ENCODE measurements at places on chromosomes 16 and 17. TPM values are rescaled to one million over a fixed set of nuclear protein-coding genes. Genes with fewer than 3 reads are reported as not detected.

GRCh38 chr17:74527756-74528155 is 3.5 kb downstream of the CD300LB start:
- no peaks in the 10 kb centered on the region for H3K4me1 ChIP-seq
- H3K27me3 ChIP-seq = no peaks in the 10 kb centered on the region
- DNase-seq = no peak
- H3K27ac ChIP-seq = no peak overlapping the region

DNA sequence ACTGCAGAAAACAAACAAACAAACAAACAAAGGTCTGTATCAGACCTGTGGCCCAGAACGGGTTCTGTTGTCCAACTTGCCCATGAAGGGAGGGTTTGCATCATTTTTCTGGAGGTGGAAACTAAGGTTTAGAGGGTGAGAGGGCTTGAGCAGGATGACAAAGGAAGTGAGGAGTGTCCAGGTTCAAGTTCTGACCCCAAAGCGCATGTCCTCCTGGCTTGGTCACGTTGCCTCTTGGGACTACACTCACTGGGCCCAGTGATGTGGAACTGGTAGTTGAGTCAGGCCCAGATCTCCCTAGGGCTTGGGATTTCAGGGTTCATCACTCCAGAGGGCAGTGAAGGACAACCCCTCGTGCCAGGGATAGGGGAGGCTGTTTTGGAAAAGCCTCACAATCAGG is 1.8 kb downstream of the SREBF1 start:
- peaks cover 78% of the 10 kb centered on the region for H3K4me1 ChIP-seq
- no peak overlapping the region for H3K4me3 ChIP-seq
- peak overlapping the region; percentile 100 for H3K27ac ChIP-seq
- no peak for DNase-seq

GRCh38 chr17:59046192-59046591 is 60.5 kb downstream of the TRIM37 start:
- no peak for DNase-seq
- no peak overlapping the region for H3K27ac ChIP-seq
- H3K27me3 ChIP-seq = no peaks in the 10 kb centered on the region
- H3K4me1 ChIP-seq = no peaks in the 10 kb centered on the region
- H3K36me3 ChIP-seq = peaks cover 67% of the 10 kb centered on the region

- no peak overlapping the region for H3K4me3 ChIP-seq
- H3K4me1 ChIP-seq = no peaks in the 10 kb centered on the region
- no peak overlapping the region for H3K27ac ChIP-seq
- no peaks in the 10 kb centered on the region for H3K27me3 ChIP-seq
- peak; percentile 67 for DNase-seq
Measured at GRCh38 chr17:75102385-75102821, 7.4 kb upstream of the ARMC7 start.

GRCh38 chr16:47958726-47959125 is 197.1 kb downstream of the ABCC12 start:
- H3K4me1 ChIP-seq = no peaks in the 10 kb centered on the region
- H3K27ac ChIP-seq = no peak overlapping the region
- DNase-seq = no peak
- no peak overlapping the region for H3K4me3 ChIP-seq
- no peaks in the 10 kb centered on the region for H3K27me3 ChIP-seq
- H3K36me3 ChIP-seq = no peaks in the 10 kb centered on the region

DNA sequence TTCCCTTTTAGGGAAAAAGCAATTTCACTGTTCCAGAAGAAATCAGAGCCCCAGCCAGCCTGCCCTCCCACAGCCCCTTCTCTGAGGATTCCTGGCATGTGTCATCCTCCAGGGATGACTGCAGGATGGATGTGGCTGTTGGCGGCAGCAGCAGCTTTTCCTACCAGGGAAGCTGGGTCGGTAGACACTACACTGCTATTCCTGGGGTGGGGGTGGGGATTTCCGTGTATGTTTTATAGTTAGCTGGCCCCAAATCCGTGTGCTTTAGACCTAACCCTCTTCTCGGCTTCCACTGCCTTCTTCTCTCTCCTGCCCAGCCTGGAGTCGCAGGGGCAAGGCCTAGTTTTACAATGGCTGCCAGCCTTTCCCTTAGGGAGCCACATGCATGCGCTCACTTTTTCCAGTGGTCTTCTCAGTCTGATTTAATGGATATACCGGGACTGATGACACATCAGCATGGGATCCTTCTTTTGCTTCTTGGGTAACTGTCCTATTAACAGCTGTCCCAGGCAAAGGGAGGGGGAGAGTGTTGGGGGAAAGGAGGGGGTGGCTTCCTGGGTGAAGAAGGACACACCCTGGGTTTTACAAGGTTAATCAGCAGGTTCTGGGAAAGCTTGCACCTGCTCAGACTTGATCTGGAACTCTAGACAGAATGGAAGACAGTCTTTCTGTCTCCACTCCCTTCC is 2.7 kb upstream of the NFE2L1 start:
- H3K4me3 ChIP-seq = no peak overlapping the region
- H3K27me3 ChIP-seq = no peaks in the 10 kb centered on the region
- no peak for DNase-seq
- no peaks in the 10 kb centered on the region for H3K36me3 ChIP-seq
- no peak overlapping the region for H3K27ac ChIP-seq

GRCh38 chr17:53499277-53499676 is 323.4 kb upstream of the KIF2B start:
- H3K36me3 ChIP-seq = no peaks in the 10 kb centered on the region
- no peaks in the 10 kb centered on the region for H3K4me1 ChIP-seq
- no peak for DNase-seq
- no peak overlapping the region for H3K27ac ChIP-seq
- H3K27me3 ChIP-seq = no peaks in the 10 kb centered on the region
- no peak overlapping the region for H3K4me3 ChIP-seq

DNA sequence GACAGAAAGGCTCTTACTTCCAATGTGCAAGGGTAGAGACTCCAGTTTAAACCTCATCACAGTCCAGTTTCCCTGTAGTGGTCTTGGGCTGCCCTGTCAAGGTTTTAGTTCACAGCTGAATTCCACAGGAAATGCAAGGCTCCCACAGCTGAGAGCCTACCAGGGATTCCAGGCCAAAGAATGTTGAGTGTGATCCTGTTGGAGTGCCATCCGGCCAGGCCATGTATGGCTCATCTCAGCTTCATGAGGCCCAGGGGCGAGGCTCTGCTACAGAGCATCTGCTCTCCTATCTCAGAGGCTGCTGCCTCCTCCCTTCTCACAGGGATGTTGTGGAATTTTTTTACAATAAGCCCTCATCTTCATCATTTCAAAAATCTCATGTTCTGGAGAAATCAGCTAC is 239.8 kb upstream of the CCL2 start:
- H3K27ac ChIP-seq = no peak overlapping the region
- no peaks in the 10 kb centered on the region for H3K4me1 ChIP-seq
- H3K4me3 ChIP-seq = no peak overlapping the region
- H3K27me3 ChIP-seq = no peaks in the 10 kb centered on the region

- H3K27ac ChIP-seq = no peak overlapping the region
- no peak overlapping the region for H3K4me3 ChIP-seq
- H3K27me3 ChIP-seq = no peaks in the 10 kb centered on the region
- no peaks in the 10 kb centered on the region for H3K36me3 ChIP-seq
- peaks cover 5% of the 10 kb centered on the region for H3K4me1 ChIP-seq
Measured at GRCh38 chr17:81373536-81374160, 21.6 kb upstream of the BAHCC1 start.

DNA sequence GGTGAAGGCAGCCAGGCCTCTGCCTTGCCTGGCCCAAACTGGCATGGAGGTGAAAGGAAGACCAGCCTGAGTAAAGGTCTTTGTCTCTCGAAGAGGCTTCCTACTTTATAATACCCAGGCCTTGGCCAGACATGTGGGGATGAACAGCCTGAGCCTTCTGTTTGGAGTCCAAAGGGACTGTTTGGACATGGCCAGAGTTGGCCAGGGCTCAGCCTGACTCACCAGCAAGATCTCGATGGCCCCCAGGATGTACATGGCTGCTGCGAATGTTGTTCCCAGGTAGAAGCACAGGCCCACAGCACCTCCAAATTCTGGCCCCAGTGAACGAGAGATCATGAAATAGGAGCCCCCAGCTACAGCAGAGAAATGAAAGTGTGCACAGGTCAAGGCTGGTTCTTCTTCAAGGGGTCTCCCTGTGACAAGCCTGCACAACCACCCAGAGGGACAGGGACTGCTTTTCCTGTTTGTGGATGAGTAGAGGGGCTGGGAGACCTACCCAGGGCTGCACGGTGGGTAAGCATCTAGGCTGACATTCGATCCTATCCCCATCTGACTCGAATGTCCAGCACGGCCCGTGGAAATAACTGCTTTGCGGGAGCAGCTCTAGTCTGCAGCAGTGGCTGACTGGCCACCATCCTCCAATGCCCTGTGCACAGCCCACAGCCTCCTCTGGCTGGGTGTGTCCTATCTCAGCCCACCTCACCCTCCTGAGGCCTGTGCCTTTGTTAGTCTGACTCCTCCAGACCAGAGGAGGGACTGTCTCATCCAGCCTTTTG is 10.7 kb upstream of the LCAT start:
- peaks cover 43% of the 10 kb centered on the region for H3K36me3 ChIP-seq
- no peak overlapping the region for H3K4me3 ChIP-seq
- no peaks in the 10 kb centered on the region for H3K4me1 ChIP-seq
- no peak overlapping the region for H3K27ac ChIP-seq
- DNase-seq = no peak

DNA sequence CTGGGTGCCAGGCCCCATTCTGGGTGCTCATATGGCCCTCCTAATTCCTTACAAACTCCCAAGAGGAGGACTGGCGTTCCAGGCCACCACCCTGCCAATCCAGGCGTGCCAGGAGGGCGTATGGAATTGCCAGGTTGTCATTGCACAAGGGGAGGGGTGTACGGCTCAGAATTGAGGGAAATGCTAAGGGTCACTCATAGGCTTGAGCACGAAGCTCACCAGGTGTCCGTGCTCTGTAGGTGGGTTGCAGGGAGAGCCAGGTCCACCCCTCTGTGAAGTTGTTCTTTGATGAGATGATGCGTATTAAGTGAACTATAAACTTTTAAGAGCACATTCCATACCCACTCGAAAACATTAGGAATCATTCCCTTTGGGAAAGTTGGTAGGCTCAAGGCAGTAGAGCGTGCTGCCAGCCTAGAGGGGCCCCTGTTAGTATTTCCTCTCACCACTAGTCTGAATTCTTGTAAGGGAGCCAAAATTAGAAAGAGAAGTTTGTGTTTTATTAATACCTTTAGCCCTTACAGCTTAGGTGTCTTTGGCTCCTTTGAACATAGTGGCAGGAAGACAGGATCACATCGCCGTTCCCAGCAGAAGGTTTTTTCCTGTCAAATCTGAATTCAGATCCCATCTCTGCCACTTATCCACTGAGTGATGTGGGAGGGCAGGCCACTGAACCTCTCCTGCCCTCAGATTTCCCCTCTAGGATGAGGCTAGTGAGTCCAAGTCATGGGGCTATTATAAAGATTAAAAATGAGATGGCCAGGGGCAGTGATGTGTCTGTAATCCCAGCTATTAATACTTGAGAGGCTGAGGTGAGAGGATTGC is 38.7 kb upstream of the NFAT5 start:
- H3K4me3 ChIP-seq = no peak overlapping the region
- H3K27ac ChIP-seq = no peak overlapping the region
- DNase-seq = no peak
- H3K36me3 ChIP-seq = no peaks in the 10 kb centered on the region

DNA sequence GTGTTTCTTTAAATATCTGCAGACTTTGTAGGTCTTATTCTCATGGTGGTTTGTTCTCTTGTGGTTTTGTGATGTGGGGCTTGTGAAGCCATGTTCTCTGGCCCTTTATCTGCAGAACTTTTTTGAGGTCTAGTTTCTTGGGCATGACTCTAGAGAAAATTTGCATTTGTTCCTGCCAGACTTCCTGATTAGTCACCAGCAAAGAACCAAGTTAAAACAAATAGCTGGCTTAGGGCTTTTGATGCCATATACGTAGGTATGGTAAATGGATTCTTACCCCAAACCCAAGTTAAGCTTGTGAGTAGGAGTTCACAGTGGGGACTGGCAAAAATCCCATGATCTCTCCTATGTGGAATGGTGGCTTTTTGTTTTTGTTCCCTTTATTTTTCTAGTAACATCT is 68.7 kb upstream of the IRX3 start:
- no peak overlapping the region for H3K4me3 ChIP-seq
- no peaks in the 10 kb centered on the region for H3K36me3 ChIP-seq
- H3K27me3 ChIP-seq = no peaks in the 10 kb centered on the region
- H3K4me1 ChIP-seq = no peaks in the 10 kb centered on the region
- no peak overlapping the region for H3K27ac ChIP-seq

GRCh38 chr17:48529683-48530009 is 1.2 kb downstream of the HOXB1 start:
- H3K27ac ChIP-seq = no peak overlapping the region
- DNase-seq = no peak
- no peaks in the 10 kb centered on the region for H3K27me3 ChIP-seq
- H3K4me1 ChIP-seq = no peaks in the 10 kb centered on the region
- H3K4me3 ChIP-seq = no peak overlapping the region

DNA sequence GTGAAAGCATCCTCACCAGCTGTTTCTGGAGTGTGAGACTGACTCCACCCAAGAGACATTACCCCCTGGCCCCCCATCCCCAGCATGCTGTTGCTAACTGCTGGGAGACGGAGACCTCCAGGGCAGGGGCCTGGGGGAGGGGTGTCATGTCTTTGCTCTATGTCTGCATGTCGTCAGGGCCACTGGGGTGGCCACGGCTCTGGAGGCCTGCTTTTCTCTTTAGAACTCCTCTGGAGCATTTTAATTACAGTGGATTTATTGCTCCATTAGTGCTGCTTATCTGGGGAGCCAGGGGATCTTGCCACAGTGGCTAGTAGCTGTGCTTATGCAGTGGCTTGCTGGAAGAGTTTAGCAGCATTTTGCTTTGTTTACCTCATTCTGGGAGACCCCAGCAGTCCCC is 32.3 kb downstream of the CLEC16A start:
- DNase-seq = no peak
- no peaks in the 10 kb centered on the region for H3K27me3 ChIP-seq
- peaks cover 33% of the 10 kb centered on the region for H3K36me3 ChIP-seq
- H3K27ac ChIP-seq = no peak overlapping the region
- no peak overlapping the region for H3K4me3 ChIP-seq

- H3K27me3 ChIP-seq = no peaks in the 10 kb centered on the region
- H3K27ac ChIP-seq = no peak overlapping the region
- no peak overlapping the region for H3K4me3 ChIP-seq
- DNase-seq = no peak
- H3K4me1 ChIP-seq = peaks cover 4% of the 10 kb centered on the region
- no peaks in the 10 kb centered on the region for H3K36me3 ChIP-seq
Measured at GRCh38 chr17:79033741-79034501, 10.0 kb downstream of the C1QTNF1 start.

DNA sequence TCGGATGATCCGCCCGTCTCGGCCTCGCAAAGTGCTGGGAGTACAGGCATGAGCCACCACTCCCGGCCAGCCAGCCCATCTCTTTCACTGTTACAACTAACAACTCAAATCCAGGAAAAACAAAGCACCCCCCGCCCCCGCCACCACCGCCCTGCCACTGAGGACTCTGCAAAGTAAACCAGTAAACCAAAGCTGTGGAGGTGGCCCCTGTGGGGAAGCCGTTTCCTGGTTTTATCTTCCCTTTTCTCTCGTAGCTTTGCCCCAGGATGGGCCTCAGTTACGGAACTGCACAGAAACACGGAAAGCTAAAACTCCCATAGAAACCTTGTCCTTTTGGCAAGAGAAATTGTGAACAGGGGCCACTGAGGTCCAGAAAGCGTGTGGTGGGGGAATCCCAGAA is 17.5 kb downstream of the CHMP6 start:
- no peaks in the 10 kb centered on the region for H3K36me3 ChIP-seq
- peaks cover 4% of the 10 kb centered on the region for H3K4me1 ChIP-seq
- no peak overlapping the region for H3K4me3 ChIP-seq
- H3K27me3 ChIP-seq = no peaks in the 10 kb centered on the region

The USP43 gene
- 18.9 TPM for total RNA-seq

The PLXDC1 gene
- total RNA-seq = 14.5 TPM

The NDE1 gene
- total RNA-seq = 42.9 TPM

The GPR139 gene
- total RNA-seq = not detected

The KCTD19 gene
- not detected for total RNA-seq

The TEX19 gene
- total RNA-seq = not detected

The TBX6 gene
- 1.1 TPM for total RNA-seq

The TMEM204 gene
- total RNA-seq = 12.5 TPM

The KRTAP9-9 gene
- not detected for total RNA-seq

The STAT5A gene
- 11.2 TPM for total RNA-seq
